NCI-H2107 (cell line): ENCODE measurements at places on chromosomes 3 and 15.

DNA sequence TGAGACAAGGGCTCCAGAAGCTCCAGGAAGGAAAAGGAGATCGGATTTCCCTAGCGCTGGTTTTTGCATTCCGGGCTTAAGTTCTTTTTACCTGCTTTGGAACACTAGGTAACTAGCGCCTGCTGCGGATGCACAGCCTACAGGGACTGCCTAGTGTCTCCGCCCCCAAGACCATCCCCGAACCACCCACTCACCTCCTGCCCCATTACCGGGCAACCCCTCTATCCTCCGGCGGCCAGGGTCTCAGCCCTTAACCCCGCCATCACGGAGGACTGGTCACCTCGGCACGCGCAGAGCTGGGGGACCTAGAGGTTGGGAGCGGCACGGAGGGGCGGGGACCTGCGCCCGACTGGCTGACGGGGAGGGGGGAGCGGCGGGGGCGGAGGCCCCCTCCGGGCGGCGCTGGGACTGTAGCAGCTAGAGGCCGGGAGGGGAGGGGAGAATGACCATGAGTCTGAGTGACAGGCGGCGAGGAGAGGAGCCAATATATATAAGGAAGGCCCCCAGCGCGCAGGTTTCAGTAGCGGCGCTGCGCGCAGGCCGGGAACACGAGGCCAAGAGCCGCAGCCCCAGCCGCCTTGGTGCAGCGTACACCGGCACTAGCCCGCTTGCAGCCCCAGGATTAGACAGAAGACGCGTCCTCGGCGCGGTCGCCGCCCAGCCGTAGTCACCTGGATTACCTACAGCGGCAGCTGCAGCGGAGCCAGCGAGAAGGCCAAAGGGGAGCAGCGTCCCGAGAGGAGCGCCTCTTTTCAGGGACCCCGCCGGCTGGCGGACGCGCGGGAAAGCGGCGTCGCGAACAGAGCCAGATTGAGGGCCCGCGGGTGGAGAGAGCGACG lies at the start of gene DLL4:
DLL4 (plus strand) TSS at position 520 of the 839 bp plus-strand sequence. CDS start 329 bp downstream, outside the sequence.
- DNase-seq: peak; percentile 51

GRCh38 chr3:156750191-156750873 lies 75.8 kb upstream of the LEKR1 start:
- no peak for DNase-seq

GRCh38 chr3:9045371-9045770 lies 82.1 kb upstream of the RAD18 start:
- no peak for DNase-seq

- no peak for DNase-seq
Measured at GRCh38 chr3:48748754-48749153, 31.7 kb upstream of the IP6K2 start.

DNA sequence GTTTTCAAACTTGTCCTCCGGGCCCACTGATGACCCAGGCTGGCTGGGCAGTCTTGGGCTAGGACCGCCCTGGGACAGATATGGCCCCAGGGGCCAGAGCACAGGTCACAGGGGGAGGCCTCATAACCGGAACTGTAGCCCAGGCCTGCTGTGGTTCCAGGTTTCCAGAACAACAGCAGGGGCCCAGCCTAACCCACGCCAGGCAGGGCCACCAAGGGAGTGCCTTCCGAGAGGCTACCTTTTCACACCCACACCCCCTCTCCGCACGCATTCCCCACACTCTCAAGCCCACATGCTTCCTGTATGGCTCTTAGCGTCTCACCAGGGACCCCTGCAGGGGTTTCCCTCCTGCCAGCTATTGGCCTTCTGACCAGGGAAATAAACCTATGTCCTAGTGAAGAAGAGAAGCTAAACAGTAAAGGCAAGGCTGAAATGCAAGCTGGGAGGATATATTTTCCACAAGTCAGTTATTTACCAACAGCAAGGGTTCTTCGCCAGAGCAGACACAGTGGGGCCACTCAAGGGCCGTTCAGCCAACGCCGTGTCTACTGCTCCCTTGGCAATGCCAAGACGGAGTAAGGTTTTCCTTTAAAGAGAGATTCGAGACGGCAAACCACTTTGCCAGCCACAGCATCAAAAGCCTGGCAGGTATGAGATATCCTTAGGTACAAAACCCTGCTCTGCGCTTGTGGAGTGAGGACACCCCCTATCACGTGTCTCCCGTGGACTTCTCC lies 135.1 kb downstream of the ATP10A start:
- DNase-seq: no peak
